Natural killer cell (primary cell): ENCODE measurements at places on chromosomes 7 and 10.
A peak's percentile ranks its signal among the peaks of the same experiment; 100 is the strongest.

GRCh38 chr7:120165227-120165626 lies 107.7 kb upstream of the KCND2 start:
- H3K36me3 ChIP-seq, result no peaks in the 10 kb centered on the region
- H3K27me3 ChIP-seq, result no peaks in the 10 kb centered on the region
- H3K4me3 ChIP-seq, result no peak overlapping the region

DNA sequence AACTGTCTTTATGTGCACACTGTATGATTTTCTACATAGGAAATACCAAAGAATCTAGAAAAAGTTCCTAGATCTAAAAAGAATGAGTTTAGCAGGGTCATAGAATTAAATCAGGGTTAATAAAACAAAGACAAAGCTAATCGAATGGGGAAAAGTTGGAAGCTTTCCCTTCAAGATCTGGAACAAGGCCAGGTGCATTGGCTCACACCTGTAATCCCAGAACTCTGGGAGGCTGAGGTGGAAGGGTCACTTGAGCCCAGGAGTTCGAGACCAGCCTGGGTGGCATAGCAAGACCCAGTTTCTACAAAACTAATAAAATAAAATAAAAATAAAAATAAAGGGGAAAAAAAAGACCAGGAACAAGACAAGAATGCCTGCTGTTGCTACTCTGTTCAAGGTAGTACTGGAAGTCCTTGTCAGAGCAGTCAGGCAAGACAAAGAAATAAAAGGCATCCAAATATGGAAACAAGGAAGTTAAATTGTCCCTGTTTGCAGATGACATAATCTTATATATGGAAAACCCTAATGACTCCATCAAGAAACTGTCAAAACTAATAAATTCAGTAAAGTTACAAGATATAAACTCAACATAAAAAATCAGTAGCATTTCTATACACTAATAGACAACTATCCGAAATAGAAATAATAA lies 76.1 kb upstream of the RHEB start:
- H3K4me1 ChIP-seq, result peaks cover 8% of the 10 kb centered on the region
- H3K27me3 ChIP-seq, result no peaks in the 10 kb centered on the region
- H3K27ac ChIP-seq, result no peak overlapping the region
- H3K36me3 ChIP-seq, result peaks cover 17% of the 10 kb centered on the region
- no peak for DNase-seq

DNA sequence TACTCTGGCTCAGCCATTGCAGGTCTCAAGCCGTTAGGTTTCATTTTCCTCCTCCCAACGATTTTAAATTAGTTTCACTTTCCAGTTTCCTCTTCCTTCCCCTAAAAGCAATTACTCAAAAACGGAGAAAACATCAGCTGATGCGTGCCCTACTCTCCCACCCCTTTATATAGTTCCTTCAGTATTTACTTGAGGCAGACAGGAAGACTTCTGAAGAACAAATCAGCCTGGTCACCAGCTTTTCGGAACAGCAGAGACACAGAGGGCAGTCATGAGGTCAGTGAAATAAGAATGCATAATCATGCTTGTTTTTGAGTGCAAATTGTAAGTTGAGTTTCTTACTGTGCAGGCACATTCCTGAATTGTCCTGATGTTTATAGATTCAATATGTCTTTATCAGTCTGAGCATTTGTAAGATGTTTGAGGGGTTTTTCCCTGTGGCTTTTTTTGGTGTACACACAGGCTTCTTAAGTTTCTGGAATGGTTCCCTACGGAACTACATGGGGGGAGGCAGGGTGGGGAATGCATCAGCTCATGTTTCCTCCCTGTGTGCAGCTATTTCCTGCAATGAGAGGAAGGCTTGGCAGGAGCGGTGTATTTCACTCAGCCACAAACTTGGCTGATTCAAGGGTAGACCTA lies at the start of gene IFIT3:
IFIT3 (plus strand) TSS at position 195 of the 639 bp plus-strand sequence; CDS start at position 272, 77 bp downstream.
- no peaks in the 10 kb centered on the region for H3K36me3 ChIP-seq
- H3K4me3 ChIP-seq, result peak within 1 kb of the TSS; percentile 63
- H3K27ac ChIP-seq, result peak within 1 kb of the TSS; percentile 74
- H3K4me1 ChIP-seq, result peaks cover 33% of the 10 kb centered on the region

GRCh38 chr10:101018118-101018599 lies 12.8 kb downstream of the PDZD7 start:
- no peak overlapping the region for H3K4me3 ChIP-seq
- no peak for DNase-seq
- peaks cover 13% of the 10 kb centered on the region for H3K4me1 ChIP-seq
- H3K27ac ChIP-seq, result no peak overlapping the region
- H3K36me3 ChIP-seq, result no peaks in the 10 kb centered on the region

DNA sequence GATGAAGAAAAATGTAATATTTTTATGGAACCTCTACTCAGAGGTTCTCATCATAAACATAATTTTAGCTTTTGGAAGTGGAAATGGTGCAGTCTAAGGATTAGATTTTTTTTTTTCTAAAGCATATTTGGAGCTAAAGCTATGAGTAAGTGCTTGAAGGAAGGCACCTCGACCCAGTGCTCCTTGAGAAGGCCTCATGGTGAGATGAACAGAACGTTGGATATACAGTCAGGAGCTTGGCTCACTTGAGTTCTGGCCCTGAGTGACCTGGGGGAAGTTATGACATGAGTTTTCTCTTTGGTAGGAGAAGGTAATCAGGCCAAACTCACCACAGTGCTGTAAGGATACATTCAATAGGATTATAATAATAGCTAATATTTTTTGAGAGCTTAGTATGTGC lies 163.3 kb downstream of the JCAD start:
- no peak for DNase-seq
- H3K4me3 ChIP-seq, result no peak overlapping the region
- H3K36me3 ChIP-seq, result no peaks in the 10 kb centered on the region
- no peaks in the 10 kb centered on the region for H3K27me3 ChIP-seq

GRCh38 chr10:12369982-12370381 lies 20.6 kb downstream of the CAMK1D start:
- no peaks in the 10 kb centered on the region for H3K36me3 ChIP-seq
- H3K4me3 ChIP-seq, result no peak overlapping the region
- DNase-seq, result no peak
- H3K27ac ChIP-seq, result no peak overlapping the region
- H3K27me3 ChIP-seq, result no peaks in the 10 kb centered on the region

GRCh38 chr7:10708447-10708846 lies 265.2 kb upstream of the PHF14 start:
- H3K36me3 ChIP-seq, result no peaks in the 10 kb centered on the region
- H3K4me1 ChIP-seq, result no peaks in the 10 kb centered on the region
- peak; percentile 19 for DNase-seq
- H3K27ac ChIP-seq, result no peak overlapping the region
- H3K4me3 ChIP-seq, result no peak overlapping the region
